ENCODE measurements at places on chromosomes 12 and 14.

DNA sequence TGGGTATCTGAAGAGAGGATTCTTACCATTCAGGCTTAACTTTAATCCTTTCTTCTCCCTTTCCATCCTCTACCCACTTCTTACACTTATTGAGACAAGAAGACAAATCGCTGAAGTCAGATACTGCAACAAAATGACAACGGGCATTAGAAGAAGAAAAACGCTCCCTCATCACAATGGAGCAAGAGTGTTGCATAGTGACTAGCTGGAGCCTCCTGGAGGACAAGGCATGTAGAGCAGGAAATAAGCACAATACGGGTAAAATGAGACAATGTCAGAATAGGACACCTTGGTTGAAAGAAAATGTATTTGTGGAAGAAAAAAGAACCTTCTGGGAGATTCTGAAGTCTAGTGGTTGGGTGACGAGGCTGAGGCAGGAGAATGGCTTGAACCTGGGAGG lies 501.0 kb downstream of the RERGL start:
- no peak for DNase-seq

DNA sequence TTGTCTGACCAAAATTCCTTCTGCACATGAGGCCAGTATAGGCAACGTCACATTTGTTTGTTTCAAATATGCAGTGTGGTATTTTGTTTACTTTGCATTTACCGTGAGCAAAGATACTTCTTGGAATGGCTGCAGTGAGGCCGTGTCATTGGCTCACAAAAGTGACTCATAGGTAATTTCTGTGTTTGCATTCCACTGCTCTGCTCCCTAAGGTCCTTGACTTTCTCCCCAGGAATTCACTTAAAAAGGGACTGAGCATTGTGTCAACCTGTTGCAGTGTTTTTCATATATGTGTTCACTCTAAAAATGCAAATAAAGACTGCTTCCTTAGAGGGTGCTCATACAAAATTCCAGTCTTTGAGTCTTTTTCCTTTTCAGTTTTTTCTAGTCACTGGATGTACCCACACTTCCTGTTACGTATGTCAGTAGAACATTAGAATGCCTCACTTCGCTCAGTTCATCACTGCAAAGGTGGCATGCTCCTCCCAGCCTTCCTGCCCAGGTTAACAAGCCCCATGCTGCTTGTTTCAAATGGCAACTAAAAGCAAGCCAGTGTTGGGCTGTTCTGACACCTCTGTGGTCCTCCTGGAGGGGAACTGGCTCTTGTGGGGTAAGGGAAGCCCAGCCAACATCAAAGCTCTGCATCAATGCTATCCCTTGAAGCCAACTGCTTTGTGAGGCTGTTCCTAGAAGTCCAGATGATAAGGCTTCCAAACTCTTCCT lies 9.1 kb downstream of the C12orf76 start:
- DNase-seq, result no peak

- DNase-seq, result no peak
Measured at GRCh38 chr14:72416892-72417291, 477.0 kb downstream of the DPF3 start.

- DNase-seq, result no peak
Measured at GRCh38 chr12:114272071-114272470, 133.9 kb downstream of the TBX5 start.

GRCh38 chr12:27094726-27095125 lies 12.3 kb upstream of the C12orf71 start:
- no peak for DNase-seq

DNA sequence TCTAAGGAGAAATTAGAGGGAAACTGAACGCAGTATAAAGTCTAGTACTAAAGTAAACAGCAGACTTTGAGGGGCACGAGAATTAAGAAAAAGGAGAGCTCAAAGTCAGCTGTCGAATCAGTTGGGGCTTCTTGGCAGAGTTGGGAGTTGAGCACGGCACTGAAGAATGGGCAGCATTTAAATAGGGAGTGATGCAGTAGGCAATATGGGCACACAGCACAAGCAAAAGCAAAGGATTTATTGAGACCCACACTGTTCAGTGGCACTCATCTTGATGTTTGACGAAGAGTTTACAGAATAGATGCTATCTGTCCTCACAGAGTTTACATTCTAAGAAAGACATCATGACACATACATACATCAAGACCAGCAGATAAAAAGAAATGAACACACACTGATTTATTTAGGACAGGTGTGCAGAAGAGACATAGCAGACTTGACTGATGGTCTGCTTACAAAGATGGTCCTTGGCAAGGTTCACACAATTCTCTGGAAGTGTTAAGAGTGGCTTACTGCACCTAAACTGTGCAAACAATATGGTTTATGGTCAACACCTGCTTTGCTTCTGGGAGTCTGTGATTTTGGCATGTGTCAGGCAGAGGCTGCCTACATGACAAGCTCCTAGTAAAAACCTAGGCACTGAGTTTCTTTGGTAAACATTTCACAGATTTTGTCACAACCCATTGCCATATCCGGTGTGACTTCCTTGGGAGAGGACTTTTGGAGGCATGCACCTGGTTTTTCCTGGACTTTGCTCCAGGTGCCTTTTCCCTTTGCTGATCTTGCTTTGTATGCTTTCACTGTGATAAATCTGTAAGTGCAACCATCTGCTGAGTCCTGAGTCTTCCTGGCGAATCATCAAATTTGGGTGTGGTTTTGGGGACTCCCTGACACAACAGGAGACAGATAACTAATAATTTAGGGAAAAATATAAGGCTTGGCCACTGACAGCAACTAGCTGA lies 26.3 kb downstream of the ALKBH1 start:
- no peak for DNase-seq

GRCh38 chr12:94769047-94769420 lies 118.7 kb upstream of the TMCC3 start:
- DNase-seq, result no peak

- no peak for DNase-seq
Measured at GRCh38 chr12:63090716-63091115, 60.3 kb downstream of the AVPR1A start.

GRCh38 chr14:47678157-47678556 lies 2.8 kb upstream of the MDGA2 start:
- DNase-seq, result no peak

DNA sequence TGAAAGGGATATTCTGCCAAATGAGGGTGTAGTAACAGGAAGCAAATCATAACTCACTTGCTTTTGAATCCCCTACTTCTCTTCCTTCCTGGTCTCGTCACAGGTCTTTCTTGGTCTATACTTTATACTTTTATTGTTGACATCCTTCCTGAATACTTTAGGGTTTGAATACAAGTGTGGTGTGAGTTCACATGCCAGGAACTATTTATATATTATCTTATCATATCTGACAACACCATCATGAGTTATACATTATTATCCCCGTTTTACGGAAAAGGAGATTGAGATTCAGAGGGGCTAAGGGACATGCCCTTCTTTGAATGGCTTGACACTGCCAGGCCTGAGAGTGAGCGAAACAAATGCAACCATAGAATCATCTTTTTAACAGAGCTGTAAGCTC lies 33.0 kb upstream of the TSPAN8 start:
- DNase-seq, result no peak

DNA sequence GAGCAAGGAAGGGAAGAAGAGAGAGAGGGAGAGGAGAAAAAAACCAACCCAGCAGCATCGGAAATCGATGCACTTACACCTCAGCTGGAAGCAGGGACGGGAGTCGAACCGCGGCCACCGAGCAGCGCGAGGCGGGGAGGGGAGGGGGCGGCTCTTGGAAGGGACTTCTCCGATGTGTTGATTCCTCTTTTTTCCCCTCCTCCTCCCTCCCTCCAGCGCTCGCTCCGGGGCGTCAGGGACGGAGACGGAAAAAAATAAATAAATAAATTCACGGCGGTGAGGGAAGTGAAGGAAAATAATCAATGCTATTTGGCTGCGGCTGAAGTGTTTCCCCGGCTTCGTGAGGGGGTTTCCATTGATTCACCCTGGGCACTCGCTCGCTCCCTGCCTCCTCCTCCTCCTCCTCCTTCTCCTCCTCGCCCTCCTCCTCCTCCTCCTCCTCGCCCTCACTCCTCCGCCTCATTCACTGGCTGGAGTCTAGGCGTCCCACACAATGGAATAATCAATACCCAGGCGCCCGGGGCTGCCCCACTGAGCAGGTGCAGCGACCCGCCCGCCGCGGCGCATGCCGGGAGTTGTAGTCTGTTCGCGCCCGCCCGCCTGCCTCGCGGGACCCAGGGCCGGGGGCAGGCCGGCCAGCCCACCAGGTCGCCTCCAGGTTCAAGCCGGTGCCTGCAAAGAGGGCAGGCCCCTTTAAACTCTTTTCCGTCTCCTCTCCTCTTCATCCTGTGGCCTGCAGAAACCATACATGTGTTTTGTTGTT lies at the start of gene ZFHX2:
Gene ZFHX2, minus strand, starts transcription at position 500 of the 763 bp plus-strand sequence. CDS start 16,440 bp downstream, outside the sequence.
- peak; percentile 46 for DNase-seq

GRCh38 chr12:75525263-75525662 lies 13.9 kb upstream of the KRR1 start:
- no peak for DNase-seq

- DNase-seq, result no peak
Measured at GRCh38 chr12:112307317-112308011, 74.8 kb downstream of the HECTD4 start.

DNA sequence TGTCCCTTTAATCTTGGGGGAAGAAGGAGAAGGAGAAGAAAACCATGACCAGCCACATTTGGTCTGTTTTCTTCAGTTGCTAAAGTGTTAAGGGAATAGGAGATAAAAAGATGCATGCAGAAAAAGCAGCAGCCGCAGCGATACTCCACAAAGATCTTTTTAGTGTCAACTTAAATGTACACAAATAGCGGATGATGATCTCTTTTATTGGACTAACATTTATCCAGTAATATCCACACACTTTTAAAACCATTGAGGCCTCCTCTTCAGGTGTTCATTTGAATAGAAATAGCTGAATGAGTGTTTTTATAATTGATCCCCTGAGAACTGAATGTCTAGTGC lies 83.5 kb downstream of the PAPOLA start:
- DNase-seq, result no peak

GRCh38 chr12:60921541-60921940 lies 1325.7 kb downstream of the SLC16A7 start:
- DNase-seq, result no peak

DNA sequence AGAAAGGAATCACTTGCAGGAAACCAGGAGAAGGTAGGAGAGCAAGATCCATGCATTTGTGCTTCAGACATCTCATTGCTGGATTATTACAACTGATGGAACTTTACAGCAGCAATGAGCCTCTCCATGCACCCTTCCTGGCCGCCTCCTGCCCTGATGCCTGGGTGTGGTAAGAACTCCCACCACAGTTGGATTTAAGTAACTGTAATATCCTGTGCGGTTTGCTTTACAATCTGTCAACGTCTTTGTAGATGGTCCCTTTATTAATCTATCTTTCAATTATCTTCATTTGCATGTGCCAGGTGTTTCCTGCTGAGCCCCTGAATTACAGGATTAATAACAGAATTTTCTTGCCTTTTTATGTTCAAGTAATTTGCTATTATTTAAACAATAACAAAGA lies 1300.5 kb upstream of the TMEM132C start:
- DNase-seq, result no peak

- no peak for DNase-seq
Measured at GRCh38 chr12:26727482-26728204, 105.4 kb downstream of the ITPR2 start.

GRCh38 chr12:16606991-16607390 lies 1.0 kb upstream of the LMO3 start:
- no peak for DNase-seq

GRCh38 chr12:10131111-10131690 lies 1.2 kb upstream of the CLEC7A start:
- DNase-seq, result no peak

GRCh38 chr14:101071493-101071906 lies 168.0 kb upstream of the RTL1 start:
- DNase-seq, result no peak

GRCh38 chr14:36515896-36516718 lies 3.9 kb downstream of the NKX2-1 start:
- no peak for DNase-seq

DNA sequence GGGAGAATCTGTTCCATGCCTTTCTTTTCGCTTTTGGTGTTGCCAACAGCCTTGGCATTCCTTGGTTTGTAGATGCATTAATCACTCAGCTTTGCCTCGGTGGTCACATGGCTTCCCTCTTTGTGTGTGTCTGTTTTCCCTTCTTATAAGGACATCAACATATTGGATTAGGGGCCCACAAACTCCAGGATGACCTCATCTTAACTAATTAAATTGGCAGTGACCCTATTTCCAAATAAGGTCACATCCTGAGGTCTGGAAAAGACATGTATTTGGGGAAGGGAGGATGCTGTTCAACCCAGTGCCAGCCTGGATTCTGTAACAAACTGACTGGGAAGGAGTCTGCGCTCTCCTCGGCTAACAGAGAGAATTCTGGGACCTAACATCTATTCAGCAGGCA lies 365.7 kb upstream of the FKBP4 start:
- DNase-seq, result no peak

- no peak for DNase-seq
Measured at GRCh38 chr14:56753396-56753795, 56.9 kb downstream of the OTX2 start.

DNA sequence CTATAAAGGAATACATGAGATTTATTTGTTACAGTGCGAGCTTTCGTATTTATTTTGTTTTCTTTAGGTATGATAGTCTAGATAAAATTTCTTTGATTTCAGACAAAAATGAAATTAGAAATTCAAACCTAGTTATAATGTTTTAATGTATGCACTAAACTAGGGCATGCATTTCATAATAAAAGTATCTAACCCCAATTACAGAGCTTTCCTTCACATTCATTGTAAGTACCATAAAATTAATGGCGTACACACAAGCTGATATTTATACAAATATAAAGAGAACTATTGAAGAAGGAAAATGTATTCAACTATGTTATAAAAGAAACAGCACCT lies 120.2 kb downstream of the GXYLT1 start:
- DNase-seq, result no peak

- DNase-seq, result no peak
Measured at GRCh38 chr12:109697877-109698468, 15.7 kb upstream of the FAM222A start.

GRCh38 chr12:118034429-118035189 lies 18.1 kb downstream of the RFC5 start:
- no peak for DNase-seq

GRCh38 chr14:53450871-53451270 lies 297.7 kb upstream of the DDHD1 start:
- no peak for DNase-seq

DNA sequence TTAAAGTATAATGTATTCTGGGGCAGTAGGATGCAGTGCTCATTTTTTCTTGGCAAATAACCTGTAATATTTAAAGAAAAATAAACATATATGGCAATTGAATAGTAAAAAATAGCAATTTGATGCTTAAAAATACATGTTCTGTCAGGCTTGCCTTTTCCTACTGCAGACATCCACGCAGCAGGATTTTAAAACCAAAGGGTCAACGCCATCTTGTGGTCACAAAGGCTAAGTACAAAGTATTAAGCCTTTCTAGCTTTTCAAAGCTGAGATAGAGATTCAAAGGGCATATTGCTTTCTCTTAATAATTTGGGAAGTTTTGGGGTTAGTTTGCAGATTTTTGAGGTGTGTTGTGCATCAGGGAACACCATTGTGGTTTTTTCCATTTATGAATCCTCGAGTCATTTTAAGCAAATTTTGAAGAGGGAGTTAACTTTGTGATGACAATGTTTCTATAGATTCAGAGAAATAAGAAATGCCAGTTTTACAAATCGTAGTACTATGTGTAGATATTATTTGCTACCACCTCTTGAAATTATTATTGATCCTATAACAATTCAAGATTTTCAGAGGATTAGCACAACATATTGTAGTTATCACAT lies 4.7 kb upstream of the CCER1 start:
- no peak for DNase-seq

Data from stimulated activated CD4-positive, alpha-beta T cell treated with anti-CD3 and anti-CD28 coated beads, TNF-alpha, amount 100 ng/mL, for 1 hour (primary cell).